ENCODE measurements at places on chromosomes 5 and 9.
A peak's percentile ranks its signal among the peaks of the same experiment; 100 is the strongest.

- DNase-seq: no peak
Observed at GRCh38 chr5:103461243-103461642, 101.3 kb downstream of the NUDT12 start.

- DNase-seq: no peak
Observed at GRCh38 chr9:16571127-16571802, 299.2 kb downstream of the BNC2 start.

DNA sequence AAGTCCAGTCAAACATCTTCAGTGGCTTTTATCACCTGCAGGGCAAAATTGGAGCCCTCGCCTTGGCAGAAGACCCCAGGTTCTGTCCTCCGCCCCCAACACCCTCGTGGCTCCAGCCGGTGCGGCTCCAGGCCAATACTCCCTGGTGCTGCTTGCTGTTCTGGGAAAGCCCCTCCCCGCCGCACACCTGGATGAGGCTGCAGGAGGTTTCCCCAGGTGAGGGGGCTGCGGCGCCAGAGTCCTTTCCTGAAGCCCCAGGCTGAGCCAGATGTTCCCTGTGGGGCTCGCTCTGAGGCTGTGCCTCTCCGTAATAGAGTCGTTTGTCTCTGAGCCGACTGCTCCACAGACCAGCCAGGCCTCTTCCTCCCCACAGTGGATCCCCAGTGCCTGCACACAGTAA is 375.4 kb upstream of the IRX1 start:
- DNase-seq: no peak

GRCh38 chr5:9439531-9440292 is 106.2 kb downstream of the SEMA5A start:
- DNase-seq: no peak

DNA sequence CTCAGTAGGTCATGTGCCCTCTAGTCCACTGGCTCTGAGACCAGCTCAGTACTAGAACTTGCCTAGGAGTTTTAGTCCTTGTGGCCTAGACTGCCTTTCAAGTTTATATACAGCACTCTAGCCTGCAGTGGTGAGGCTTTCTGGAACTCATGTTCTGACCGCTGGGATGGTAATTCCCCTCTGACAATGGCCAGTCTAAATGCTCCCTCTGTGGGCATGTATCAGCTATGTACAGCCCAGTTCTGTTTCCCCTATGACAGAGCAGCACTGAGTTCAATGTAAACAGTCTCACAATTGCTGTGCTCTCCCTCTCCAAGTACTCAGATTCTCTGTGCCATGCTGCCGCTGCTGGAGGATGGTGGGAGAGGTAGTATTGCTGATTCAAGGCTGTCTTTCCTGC is 68.6 kb upstream of the SLC27A6 start:
- no peak for DNase-seq

DNA sequence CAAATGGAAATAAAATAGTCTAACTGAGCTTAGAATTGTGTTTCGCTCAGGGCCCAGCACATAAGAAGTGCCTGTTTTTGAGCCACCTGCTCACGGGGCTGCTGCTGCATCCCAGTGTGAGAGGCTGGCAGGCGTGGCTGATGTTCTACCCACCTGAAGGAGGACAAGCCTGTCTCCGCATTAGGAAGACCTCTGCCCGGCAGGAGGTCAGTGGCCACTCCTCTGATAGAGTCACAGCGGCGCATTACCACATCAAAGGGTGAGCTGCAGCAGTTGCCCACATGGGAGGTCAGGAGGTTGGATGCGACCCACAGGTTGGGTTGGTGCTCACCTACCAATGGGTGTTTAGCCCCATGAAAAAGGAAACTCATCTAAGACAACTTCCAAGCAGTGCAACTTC is 3.7 kb upstream of the SLC6A7 start:
- peak; percentile 73 for DNase-seq

GRCh38 chr5:102523541-102524175 is 24.9 kb upstream of the SLCO6A1 start:
- DNase-seq: no peak

DNA sequence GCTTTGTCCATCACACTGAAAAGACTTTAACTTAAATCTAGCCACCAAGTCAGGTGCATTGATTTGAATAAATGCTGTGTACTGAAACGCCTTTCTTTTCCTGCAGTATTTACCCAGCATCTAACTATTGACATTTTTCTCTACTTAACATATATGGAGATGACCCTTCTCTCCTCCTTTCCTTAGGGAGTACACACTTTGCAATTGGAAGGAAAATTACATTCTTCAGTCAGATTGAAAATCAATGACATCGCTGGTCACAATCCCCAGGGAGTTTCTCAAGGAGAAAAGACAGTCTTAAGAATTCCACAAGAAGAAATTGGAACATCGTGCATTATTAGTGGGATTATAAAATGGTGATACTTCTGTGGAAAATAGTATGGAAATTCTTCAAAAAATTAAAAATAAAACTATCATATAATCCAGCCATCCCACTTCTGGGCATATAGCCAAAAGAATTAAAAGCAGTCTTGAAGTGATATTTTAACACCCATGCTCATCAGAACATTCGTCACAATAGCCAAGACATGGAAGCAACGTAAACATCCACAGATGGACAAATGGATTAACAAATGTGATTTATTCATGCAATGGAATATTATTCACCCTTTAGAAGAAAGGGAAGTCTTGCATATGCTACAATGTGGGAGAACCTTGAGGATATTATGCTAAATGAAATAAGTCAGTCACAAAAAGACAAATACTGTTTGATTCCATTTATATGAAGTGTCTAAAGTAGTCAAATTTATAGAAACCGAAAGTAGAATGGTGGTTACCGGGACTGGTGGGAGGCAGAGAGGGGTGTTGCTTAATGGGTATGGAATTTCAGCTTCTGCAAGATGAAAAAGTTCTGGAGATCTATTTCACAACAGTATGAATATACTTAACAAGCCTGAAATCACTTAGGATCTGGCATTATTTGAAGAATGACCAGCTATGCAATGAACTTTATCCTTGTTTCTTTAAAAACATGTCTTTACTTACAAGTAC is 14.3 kb upstream of the FREM1 start:
- DNase-seq: no peak

DNA sequence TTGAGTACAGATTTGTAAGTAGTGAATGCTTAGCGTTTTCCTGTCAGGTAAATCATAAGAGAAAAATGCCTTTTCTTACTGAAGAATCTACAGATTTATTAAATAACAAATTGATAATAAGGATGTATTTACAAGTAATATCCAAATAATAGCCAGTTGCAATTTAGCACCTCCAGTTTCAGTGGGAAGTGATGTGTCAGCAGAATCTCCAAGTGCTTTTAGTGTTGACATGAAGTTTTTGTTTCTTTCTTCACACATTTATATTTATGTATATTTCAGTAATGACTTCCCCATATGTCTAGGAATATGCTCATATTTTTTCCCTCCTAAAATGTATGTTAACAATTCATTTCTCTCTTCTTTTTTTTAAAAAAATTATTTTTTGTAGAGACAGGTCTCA is 229.9 kb upstream of the GRIN3A start:
- DNase-seq: no peak

- peak; percentile 39 for DNase-seq
Observed at GRCh38 chr5:72956324-72957140, 691 bp downstream of the FCHO2 start.

GRCh38 chr9:128321879-128322403 is 306 bp downstream of the TRUB2 start:
- DNase-seq: no peak

GRCh38 chr5:172839669-172840431 is 5.8 kb downstream of the ERGIC1 start:
- no peak for DNase-seq

DNA sequence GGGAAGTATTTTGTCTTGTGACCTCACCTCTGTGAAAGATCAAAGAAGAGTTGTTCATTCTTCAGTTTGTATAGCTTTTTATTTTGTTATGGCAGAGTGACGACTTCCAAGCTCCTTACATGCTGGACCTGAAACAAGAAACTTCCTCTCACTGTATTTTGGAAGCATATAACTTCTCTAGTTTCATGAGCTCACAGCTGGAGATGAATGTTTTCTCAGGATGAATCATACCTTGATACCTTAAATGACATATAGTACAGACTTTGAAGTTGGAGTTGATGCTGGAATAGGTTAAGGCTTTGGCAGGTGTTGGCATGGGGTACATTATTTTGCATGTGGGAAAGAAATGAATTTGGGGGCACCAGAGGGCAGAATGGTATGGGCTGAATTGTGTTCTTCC is 112.5 kb downstream of the SLC25A46 start:
- DNase-seq: no peak

GRCh38 chr9:135394131-135394530 is 85.5 kb upstream of the PPP1R26 start:
- DNase-seq: no peak

DNA sequence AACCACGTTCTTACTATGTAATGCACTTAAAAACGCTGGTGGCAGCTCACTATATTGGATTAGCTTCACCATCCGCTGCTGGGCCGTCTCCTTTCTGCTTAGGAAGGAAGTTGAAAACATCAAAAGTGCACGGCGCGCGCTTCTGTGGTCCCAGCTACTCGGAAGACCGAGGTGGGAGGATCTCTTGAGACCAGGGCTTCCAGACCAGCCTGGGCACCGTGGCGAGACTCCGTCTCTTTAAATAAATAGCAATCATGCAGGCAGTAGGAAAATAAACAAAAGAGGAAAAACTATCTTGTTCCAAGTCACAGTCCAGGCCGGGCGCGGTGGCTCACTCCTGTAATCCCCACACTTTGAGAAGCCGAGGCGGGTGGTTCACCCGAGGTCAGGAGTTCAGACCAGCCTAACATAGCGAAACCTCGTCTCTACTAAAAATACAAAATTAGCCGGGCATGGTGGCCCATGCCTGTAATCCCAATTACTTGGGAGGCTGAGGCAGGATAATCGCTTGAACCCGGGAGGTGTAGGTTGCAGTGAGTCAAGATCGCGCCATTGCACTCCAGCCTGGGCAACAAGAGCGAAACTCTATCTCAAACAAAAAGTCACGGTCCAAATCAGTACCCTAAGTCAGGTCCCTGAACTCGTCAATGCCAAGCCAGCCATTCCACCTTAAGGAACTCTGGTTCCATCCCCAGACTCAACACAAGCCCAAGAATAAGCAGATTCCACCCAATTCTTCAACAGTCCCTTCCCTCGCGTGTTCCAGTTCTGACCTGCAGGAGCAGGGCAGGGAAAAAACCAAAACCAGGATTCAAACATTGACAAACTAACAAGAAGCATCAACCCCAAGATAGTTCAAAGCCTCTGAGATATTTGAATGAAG is 1.0 kb upstream of the GOLGA1 start:
- DNase-seq: peak; percentile 48

GRCh38 chr9:128341435-128341849 is 1.1 kb downstream of the SLC27A4 start:
- peak; percentile 83 for DNase-seq

DNA sequence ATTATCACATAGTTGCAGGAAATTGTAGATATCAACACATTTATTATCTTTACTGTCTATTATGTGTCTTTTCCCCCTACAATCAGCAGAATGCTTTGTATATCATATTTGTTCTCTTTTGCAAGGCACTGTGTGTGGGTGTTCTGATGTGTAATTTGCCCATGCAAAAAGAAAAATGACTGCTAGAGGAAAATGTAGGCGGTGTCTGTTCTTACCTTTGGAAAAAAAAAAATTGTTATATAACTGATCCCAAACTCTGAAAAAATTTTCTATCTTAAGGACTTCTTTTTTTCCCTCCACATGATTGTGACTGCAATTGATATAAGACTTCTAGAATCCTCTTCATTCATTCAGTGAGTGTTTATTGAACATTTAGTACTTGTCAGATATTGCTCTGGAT is 24.5 kb downstream of the MRPS30 start:
- no peak for DNase-seq

- no peak for DNase-seq
Observed at GRCh38 chr5:160802592-160802991, 49.4 kb downstream of the ATP10B start.

- DNase-seq: peak; percentile 83
Observed at GRCh38 chr9:3088219-3088618, 244.3 kb upstream of the PUM3 start.

DNA sequence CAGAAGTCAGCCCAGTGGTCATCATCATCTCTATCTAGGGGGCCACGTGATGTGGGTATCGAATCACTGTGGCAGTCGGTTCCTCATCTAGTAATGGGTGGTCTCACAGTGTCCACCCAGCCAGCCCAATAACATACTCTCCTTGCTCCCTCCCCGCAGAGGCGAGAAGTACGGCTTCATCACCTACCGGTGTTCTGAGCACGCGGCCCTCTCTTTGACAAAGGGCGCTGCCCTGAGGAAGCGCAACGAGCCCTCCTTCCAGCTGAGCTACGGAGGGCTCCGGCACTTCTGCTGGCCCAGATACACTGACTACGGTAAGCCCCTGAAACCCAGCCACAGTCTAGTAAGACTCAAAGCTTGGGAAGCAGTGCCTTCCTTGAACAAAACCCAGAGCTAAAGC is 99.0 kb downstream of the PDE6A start:
- DNase-seq: no peak

DNA sequence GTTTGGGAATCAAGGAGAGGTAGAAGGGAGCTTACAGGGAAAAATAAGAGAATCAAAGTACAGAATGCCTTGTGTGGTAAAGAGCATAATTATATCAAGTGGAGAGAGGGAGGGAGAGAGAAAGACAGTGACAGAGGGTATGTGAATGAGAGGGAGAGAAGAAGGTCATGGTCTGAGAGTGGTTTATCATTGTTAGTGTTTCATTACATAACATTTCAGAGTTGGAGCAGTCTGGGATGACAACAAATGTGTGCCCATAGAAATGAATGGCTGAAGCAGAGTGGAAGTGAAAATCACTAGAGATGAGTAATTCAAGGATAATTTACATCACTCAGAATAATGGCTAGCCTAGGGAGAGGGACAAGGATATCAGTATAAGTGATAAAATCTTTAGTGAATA is 799.2 kb downstream of the TLE1 start:
- DNase-seq: no peak

GRCh38 chr5:178426326-178427130 is 163.7 kb downstream of the COL23A1 start:
- no peak for DNase-seq

DNA sequence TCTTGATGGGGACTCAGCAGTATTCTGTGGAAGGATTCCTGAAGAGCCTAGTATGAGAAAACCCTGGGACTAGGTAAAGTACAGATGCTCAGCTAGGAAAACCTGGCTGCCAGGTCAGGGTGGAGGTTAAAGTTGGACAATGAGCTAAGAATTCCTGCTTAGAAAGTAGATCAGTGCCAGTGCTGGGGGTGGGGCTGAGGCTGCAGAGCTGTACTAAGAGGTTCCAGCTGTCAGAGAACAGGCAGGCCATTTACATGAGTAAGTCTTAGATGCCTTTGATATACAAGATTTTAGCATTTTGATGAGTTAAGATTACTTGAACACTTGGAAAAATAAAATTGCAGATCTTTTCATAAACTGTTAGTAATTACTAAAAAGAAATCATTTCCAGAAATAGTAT is 332.3 kb upstream of the NUDT12 start:
- DNase-seq: no peak

- DNase-seq: no peak
Observed at GRCh38 chr5:8057769-8058168, 188.8 kb downstream of the MTRR start.

- no peak for DNase-seq
Observed at GRCh38 chr5:13698885-13699284, 245.6 kb downstream of the DNAH5 start.

GRCh38 chr5:17327048-17327625 is 109.7 kb downstream of the BASP1 start:
- no peak for DNase-seq
